NB4 (cell line): ENCODE measurements at places on chromosomes 7 and 10.

- DNase-seq: no peak
Measured at GRCh38 chr10:102617041-102617440, 27.2 kb upstream of the TRIM8 start.

DNA sequence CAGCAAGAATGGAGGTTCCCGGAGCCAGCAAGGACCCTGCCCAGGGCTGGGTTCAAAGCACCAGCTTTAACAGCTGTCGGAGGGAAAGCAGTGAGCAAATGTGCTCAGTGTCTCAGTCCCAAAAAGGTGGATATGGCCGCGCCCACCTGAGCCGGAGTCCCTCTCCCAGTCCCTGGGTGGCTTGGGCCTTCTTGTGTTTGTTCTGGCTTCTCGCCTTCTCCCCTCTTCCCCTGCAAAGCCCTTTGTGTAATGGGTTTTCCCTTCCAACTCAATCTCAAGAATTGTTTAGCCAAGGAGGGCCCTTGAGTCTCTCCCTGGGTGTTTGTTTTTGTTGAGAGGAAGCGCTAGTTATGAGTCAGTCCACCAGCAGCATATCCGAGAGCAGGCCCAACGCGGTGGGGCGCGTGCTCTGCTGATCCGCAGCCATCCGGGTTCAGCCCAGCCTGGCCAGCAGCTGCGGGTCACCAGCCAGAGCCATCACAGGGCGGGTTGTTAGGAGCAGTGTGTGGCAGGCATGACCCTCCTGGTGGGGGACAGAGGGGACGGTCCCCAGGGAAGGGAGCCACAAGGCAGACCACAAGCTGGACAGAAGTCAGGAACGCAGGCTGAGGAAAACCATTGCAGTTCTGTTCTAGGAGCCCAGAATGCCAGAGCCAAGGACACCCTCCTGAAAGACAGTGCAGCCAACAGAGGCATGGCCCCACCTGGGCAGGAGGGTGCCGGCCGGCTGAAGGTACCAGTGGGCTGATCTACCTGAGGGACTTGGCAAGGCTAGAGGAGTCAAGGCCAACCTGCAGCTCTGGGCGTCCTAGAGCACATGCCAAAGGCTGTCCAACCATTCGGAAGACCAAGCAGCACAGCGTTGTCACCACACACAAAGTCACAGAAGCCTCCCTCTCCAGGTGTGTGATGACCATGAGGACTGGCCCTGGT is 21.3 kb downstream of the CALML3 start:
- DNase-seq: no peak

DNA sequence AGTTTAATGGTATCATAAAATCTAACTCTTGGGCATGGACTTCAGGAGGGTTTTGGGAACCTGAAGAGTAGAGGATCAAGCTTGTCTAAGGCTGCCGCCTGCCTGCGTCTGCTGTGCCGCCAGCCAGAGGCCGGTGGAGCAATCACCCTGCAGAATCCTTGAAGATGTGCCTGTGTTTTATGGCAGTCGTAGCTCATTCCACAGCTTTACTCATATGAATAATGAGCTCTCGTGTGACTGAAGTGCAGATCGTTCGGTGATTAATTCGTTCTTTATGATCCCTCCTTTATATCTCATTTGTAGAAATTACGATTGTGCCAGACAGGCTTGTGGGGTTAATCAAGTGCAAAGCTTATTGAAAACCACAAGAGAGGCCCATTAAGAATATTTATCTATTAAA is 100.8 kb downstream of the ACTR3B start:
- no peak for DNase-seq

DNA sequence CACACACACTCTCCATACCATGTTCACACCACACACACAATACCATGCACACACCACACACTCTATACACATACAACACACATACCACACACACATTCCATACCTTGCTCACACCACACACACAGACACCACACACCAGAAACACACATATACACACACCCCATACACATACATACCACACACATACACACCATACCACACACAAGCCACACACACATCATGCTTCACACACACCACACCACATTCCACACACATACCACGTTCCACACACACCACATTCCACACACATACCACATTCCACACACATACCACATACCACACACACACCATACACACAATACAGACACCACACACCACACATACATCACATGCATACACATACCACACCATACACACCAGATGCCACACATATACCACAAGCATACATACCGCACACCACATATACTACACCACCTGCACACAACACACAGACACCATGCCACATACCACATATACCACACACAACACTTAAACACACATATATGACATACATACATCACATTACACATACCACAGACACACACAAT is 282.7 kb downstream of the POU6F2 start:
- DNase-seq: no peak

GRCh38 chr10:22420787-22421517 is 75.7 kb downstream of the SPAG6 start:
- DNase-seq: peak; percentile 11

DNA sequence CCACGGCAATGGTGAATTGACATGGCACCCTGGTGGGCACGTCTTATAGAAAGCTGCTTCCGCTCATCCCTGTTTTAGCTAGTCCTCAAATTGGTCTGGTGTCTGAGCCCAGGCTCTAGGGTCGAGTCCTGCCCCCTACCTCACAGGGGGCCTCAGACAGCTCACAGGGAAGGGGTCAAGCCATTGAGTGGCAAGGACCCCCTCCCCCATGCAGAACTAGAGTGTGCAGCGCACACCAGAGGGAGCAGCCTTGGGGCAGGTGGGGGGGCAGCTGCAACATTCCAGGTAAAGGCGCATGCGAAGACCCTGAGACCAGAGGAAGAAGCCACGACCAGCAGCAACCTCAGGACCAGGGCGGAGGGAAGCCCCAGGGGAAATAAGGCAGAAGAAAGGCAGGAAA is 240.4 kb upstream of the PPP2R2D start:
- no peak for DNase-seq

DNA sequence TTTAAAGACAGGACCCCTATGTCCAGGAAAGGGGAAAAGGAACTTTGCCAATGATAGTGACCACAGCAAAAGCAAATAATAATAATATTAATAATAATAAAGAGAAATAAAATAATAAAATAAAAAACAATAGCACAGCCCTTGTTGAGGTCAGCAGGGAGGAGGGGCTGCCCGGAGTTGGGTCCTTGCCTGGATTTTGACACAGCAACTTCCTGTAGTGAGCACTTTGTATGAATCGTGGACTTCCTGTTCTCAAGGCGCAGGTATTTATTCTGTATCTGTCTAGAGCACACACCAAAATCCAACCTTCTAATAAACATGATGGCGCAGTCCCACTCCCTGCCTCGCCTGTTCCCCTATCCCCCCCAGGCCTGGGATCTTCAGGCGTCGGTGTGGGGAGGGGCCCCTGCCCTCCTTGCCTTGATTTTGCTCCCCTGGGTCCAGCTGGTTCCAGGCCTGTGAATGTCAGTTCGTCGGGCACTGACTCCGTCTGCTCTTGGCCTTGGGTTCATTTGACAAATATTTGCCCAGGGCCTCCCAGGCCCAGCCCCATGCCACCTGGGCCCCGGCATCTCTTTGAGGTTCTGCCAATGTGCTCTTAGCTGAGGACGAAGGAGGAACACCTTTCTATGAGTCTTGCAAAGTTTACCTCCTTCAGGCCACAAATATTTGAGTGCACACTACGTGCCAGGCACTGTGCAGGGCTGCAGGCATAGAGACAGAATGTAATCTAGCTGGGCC is 13.9 kb downstream of the TRIM8 start:
- DNase-seq: no peak

GRCh38 chr7:64574540-64575099 is 11.7 kb upstream of the ZNF680 start:
- DNase-seq: no peak

DNA sequence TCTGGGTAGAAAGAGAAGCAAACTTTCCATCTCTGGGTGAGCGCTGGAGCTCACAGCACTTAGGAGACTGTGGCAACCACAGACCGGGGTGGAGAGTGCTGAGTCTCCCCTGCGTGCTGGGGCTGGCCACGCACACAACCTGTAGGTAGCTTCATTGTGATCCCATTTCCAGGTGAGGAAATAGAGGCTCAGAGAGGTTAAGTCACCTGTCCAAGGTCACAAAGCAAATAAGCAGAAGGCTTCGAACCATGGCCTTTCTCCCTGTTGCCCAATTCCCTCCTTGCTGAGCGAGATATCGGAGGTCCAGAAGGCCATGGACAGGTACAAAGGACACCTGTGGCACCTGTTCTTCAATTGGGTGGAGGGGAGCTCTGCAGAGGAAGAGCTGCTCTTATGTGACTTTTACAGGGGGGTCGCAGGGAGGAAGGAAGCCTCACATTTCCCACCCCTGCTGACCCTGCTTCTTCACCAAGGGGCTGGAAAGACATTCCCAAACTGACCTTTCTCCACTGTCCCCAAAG is 39.4 kb downstream of the ZCCHC24 start:
- DNase-seq: no peak

DNA sequence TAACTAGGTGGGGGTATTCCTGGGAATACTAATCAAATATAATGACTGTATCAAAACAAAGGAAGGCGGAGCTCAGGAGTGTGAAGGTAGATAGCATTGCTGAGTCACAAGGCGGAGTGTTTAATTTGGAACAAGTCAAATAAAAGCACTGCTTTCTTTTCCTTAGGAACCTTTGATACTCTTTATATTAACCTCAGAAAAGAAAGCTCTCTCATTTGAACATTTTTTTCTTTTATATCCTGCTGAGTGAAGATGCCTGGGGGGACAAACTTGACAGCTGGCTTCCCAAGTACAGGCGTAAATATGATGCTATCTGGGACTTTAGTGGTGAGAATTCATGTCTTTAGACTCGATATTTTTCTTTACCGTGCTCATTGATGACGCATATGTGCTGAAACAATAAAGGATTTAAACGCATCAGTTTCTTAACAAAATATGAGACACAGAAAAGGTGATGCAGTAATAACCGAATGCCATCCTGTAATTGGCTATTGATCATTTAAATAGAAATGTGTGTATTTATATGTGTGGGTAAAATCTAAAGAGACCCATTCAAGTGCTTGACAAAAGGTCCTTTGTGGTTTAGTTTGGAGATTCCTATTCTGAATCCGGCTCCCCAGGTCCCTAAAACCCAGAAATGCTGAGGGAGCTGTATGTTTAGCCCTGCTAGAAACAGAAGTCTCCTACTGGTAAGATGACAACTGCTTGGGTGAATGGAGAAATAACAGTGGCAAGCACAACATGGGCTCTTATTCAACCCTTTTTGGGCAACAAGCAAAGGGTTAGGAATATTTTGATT is 102.7 kb downstream of the PRTFDC1 start:
- DNase-seq: no peak

GRCh38 chr7:47351233-47352154 is 230.4 kb downstream of the TNS3 start:
- peak; percentile 32 for DNase-seq

DNA sequence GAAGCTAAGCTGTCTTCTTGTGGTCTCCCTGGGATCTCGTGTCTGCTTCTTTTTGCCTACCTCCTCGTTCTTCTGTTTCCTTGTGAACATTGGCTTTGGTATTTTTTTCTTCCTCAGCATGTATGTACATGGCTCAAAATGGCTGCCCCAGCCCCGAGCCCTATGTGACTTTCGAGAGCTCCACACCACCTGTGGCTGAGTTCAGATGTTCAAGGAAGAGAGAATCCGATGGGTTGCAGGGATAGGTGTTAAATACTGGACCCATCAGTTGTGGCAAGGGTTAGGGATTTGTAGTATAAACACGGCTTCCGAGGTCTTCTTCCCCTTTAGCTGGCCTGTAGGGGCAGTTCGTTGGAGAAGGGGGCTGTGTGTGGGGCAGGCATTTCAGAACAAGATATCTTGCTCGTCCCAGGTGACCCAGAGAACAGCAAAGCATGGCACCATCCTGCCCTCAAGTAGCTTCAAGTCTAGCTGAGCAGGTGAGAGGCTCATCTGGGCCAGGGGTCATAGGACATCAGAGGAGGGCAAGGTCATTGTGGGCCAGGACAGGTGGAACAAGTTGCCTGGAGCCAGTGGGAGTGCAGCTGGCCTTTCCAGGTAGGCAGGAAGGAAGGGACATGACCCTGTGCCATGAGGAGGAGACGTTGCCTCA is 57.2 kb upstream of the COMTD1 start:
- no peak for DNase-seq

GRCh38 chr10:131678171-131678570 is 222.6 kb upstream of the PPP2R2D start:
- no peak for DNase-seq

- DNase-seq: no peak
Measured at GRCh38 chr7:134245253-134245652, 71.5 kb downstream of the SLC35B4 start.

DNA sequence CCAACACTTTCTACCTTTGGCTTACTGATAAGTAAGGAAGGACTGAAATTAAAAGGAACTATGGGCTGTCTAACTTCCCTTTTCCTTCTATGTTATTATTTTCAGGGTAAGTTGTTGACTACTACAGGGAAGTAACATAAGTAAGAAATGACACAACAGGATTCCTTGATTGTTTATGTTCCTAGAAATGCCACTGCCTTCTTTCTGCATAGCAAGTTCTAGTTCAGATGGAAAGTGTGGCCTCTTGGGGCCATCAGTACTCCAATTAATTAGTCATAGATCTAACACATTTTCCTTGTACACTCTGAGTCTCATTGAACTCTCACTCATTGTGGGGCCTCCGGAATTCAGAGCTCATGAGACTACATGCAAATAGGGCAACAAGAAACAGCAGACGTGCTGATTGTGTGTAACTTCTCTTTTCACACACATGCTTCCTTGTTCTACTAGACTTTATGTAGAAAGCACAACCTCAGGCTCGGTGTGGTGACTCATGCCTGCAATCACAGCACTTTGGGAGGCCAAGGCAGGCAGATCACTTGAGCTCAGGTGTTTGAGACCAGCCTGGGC is 35.3 kb upstream of the HIBADH start:
- DNase-seq: peak; percentile 89

GRCh38 chr10:113820507-113820906 is 33.4 kb downstream of the DCLRE1A start:
- peak; percentile 25 for DNase-seq

DNA sequence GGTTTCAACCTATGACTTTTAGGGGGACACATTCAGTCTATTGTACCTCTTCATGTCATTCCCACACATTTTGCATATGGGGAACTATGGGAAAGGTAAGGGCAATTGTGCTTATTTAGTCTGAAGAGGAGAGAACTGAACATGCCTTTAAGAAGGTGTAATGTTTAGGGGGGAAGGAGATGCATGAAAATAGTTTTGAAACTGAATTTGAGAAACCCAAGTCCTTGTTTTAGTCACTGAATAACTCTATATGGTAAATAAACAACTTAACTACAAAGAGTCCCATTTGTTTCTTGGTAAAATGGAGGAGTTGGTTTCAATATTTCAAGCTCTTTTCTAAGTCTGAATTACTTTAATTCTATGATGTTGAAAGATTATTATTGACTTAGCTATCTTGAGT is 166.1 kb downstream of the DNAJB9 start:
- no peak for DNase-seq

DNA sequence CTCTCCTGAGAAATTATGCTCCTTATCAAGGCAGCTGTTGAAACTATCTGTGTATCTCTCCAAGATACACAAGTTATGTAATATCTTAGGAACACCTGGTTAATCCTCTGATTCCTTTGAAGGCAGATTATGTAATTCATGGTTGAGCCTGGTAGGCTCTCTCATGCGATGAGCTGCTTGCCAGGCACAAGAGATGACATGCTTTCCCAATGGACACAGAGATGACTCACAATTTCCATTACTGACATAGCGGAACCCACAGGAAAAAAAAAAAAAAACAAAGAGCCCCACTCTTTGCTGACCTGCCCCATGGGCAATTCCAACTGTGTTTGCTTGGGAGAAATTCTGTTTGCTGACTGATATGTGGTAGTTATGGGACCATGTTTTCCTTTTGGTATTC is 736.4 kb upstream of the PHF14 start:
- no peak for DNase-seq
